Choroid plexus epithelial cell (primary cell): ENCODE measurements at places on chromosomes 6 and 20.

DNA sequence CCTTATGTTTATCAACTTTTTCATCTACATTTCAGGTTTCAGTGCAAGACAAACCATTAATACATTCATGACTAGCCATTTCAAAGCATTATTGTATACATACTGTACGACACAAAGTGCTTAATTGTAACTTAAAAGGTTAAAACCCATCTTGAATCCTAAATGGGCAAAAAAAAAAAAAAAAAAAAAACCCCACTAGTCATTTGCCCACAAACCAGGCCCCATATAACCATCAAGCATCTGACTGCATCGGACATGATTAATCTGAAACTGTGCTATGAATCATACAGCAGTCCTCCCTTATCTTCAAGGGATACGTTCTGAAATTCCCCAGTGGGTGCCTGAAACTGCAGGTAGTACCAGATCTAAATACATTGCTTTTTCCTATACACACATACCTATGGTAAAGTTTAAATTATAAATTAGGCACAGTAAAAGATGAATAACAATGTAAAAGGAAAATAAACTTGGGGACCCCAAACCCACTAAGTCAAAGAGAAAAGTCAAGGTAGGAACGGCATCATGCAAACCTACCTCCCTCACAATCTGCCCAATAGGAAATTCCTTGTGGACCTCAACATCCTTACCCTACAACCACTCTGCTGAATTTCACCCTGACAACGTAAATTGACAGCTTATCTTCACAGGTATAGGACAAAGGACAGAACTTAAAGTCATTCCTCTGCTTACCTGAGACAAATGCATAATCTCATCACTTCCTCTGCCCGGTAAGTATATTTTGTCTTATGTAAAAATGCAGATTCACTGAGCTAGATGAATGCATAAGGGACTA, 14.3 kb downstream of the B4GALT5 start:
- peak; percentile 66 for DNase-seq

DNA sequence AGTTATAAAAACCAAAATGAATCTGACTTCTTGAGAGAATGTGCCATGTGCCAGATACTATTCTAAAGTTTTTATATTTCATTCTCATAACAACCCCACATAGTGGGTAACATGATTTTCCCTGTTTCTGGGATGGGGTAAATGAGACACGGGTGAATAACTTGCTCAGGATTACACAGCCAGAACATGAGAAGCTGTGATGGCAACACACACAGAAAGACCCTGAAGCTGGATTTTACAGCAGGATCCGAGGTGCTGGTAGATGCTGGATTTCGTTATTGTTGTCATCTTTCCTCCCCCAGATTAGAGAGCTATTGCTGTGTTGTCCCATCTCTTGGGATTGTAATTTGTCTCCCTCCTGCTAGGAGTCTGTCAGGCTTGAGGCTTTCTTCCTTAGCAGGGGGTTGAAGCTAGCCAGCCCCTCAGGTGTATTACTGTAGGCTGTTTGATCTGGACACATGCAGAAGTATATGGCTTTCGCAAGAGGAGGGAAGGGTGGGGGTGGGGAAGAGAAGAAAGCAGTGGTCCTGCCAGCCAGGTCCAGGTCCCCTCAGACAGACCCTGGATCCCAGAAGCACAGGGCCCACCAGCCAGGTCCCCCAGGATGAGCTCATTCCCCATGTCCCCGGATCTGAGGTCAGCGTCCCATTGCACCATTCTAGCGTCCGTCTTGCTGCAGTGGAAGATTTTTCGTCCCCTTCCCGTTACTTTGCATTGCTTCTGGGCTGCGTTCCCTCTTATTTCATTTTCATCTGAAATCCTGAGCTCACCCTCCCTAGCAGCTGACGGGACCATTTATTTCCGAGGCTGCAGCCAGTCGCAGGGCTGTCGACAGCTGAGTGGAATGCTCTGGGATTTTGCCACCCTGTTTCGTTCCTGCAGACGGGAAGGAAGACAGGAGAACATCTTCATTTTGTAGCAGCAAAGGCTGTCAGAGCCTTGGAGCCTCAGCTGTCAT, 7.3 kb upstream of the KCNG1 start:
- DNase-seq: no peak

DNA sequence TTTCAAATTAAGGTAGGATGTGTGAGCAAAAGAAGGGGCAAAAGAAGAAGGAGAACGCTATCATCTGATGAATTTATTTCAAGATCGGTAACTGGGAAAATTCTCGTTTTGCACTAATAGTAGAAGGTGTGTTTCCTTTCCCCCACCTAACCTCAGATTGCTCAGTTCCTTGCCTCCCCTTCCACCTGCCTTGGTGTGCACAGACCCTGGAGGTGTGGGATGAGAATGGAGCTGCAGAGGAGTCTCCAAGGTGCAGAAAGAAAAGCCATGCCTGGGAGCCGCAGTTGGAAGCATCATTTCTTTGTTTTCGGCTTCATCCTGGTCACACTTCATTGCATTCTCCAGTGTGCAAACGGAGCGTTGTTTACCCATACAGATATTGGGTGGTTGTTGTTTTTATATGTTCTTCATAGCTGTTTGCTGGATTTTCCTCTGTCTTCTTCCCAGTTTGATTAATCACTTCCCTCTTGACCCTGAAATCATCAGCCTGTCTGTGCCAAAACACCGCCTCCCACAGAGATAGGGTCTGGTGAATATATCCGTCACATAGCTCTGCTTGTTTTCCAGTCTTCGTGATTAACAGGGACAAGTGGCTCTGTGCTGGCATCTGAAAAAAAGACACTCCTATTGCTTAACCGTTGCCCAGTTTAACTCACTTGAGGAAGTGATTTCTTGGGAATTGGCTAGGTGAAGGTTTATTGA, 40.2 kb upstream of the NEDD9 start:
- no peak for DNase-seq

- no peak for DNase-seq
Measured at GRCh38 chr20:34755367-34755766, 51.2 kb downstream of the TP53INP2 start.
